ENCODE measurements at places on chromosomes 4 and X.
A peak's percentile ranks its signal among the peaks of the same experiment; 100 is the strongest.

DNA sequence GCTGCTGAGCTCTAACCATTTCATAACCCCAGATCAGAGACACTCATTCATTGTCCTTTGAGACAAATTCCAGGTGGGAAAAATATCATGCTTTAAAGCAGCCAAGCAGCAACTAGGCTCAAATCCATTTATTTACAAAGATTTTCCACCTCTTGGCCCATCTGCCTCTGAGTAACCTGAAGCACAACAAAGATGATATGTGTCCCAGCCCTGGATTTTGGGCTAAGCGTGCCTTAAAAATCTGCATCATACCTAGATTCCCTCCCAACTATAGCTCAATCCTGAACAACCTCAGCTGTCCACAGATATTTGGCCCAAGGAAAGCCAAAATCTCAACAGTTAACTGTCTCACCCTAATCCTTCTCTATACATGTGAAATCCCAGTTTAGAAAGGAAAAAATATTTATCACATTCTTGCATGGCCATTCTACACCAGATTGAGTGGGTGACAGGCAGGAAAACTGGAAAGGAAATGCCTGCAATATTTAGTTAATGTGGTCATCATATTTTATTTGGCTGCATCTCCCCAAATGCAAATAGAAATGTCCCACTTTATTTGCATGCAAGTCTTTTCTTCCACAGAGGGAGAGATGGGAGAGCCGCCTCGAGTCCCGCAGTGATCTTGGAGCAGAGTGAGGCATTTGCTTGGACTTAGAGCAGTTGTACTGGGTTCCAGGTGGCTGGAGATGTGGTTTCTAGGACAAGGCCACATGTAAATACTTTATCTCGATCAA lies 146.4 kb upstream of the EOLA2 start:
- DNase-seq: no peak

DNA sequence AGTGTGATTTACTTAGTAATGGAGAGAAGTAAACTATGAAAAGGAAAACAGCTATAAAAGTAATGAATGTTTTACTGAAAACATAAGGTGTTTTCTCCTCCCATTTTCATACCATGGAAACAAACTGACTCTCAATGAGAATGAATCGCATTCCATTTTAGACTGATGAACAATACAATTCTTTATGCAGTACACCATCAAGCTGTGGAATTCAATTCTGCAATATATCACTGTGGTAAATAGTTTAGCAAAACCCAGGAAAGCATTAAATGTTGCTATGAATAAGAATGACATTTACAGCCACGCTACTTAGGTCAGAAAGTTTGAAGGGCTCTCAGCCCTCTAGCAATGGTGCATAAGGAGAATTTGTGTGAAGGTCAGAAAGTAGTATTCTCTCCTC lies 7.4 kb downstream of the DCAF8L2 start:
- no peak for DNase-seq

GRCh38 chr4:98601708-98602107 lies 56.7 kb downstream of the TSPAN5 start:
- DNase-seq: no peak

DNA sequence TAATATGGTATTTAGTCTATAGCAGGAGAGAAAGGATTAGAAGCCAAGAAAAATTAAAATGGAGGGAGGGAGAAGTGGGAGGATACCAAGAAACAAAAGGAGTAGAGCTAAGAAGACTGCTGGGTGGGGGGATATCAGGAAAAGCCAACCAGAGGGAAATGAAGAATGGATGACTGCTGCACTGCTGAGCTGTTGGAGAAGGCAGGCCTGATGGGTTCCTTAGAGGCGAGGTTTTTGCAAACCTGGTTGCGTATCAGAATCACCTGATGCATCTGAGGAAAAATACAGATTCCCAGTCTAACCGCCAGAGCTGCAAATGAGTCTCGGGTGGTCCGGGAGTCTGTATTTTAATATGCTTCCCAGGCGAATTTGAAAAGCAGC lies 1.5 kb downstream of the PGRMC1 start:
- DNase-seq: no peak

DNA sequence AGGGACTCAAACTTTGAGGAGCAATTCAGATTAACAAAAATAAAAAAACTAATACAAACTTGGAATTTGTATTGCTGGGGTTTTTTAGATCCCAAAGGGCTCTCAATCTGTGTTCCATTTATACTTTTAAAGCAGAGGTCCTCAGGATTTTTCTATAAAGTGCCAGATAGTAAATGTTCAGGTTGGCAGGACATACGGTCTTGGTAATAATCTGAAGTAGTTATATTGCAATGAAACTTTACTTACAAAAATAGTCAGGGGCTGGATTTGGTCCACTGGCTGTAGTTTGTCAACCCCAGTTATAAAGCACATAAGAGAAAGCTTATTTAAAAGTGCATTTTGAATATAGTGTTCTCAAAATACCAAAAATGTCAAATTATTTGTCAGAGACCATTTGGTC lies 164.1 kb upstream of the CTSO start:
- DNase-seq: no peak

DNA sequence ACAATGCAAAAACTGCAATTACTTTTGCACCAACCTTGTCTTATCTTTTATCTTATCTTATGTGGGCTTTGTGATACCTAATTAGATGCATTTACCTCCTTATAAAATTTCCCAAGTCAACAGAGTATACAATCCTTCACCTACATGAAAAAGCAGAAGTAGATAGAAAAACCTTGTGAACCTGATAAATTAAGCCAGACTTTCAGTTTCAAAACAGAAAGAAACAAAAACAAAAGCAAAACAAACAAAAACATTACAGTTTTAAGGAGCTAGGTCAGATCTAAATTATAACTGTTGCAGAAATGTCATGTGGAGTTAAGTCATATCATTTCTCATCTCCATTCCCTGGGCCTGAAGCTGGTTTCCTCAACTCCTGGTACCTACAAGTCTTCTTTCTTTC lies 24.9 kb upstream of the CXXC4 start:
- no peak for DNase-seq

GRCh38 chrX:21529771-21530170 lies 128.4 kb downstream of the KLHL34 start:
- no peak for DNase-seq

DNA sequence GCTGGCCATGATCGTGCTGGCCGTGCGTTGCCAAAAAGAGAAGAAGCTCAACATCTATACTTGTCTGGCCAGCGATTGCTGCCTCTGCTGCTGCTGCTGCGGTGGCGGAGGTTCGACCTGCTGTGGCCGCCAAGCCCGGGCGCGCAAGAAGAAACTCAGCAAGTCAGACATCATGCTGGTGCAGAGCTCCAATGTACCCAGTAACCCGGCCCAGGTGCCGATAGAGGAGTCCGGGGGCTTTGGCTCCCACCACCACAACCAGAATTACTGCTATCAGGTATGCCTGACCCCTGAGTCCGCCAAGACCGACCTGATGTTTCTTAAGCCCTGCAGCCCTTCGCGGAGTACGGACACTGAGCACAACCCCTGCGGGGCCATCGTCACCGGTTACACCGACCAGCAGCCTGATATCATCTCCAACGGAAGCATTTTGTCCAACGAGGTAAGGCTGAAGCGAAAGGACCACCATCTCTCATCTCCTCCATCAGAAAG lies 3.3 kb downstream of the PCDH10 start:
- DNase-seq: no peak

GRCh38 chrX:140817943-140818342 lies 108.4 kb downstream of the LINC00632 start:
- no peak for DNase-seq

DNA sequence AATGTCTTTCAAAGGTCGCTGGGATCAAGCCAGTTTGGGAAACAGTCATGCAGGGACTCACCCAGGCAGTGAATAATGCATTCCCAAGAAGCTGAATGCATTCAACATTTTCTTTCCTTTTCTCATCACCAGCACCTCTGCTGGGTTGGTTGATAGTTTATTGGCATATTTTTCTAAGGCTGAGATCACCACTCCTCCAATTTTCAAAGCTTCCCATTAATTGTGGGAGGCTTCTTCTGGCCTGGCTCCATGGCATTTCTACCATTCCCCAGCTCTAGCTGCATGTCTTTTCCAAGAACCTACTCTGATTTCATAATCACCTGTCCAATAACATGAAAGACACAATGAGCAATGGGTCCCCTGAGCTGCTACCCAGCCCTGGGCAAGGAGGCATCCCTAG lies 35.8 kb downstream of the CHRDL1 start:
- DNase-seq: no peak

GRCh38 chrX:72062916-72063315 lies 68.8 kb downstream of the RTL5 start:
- DNase-seq: no peak

GRCh38 chr4:169410839-169411770 lies 140.3 kb upstream of the SH3RF1 start:
- DNase-seq: peak; percentile 48

DNA sequence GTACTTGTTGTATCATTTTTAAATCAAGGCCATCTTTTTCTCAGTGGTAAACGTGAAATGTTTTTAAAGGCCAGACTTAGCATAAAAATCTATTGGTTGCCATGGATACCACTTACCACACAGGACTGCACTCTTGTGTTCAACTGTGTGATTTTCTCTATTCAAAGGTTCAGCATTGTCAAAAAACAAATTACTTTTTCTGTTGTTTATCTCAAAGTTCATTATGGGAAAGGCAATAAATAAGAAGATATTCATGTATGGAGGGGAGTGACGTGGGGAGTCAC lies 231.0 kb upstream of the GATB start:
- no peak for DNase-seq

DNA sequence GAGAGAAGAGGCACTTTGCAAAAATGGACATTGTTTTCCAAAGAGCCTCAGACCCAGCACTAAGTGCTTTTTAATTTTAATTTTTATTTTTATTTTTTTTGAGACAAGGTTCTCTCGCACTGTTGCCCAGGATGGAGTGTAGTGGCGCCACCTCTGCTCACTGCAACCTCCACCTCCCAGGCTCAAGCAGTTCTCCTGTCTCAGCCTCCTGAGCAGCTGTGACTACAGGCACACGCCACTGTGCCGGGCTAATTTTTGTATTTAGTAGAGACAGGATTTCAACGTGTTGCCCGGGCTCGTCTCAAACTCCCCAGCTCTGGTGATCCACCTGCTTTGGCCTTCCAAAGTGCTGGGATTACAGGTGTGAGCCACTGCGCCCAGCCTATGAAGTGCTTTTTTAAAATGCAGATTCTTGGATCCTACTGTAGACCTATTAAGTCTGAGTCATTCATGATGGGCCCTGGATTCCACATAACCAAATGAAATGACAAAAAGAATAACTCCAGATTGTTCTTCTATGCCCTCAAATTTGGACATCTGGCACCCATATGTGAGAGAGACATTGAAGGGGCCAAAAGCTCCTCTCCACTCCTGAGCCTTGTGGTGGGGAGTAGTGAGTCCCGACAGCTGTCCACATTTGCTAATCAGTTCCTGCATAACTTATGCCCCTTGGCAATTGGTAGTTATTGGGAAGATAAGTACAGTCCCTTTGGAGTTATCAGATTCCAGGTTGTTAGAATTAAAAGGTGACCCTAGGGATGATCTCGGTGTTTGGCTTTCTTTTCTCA lies 3.6 kb downstream of the NOCT start:
- DNase-seq: no peak

DNA sequence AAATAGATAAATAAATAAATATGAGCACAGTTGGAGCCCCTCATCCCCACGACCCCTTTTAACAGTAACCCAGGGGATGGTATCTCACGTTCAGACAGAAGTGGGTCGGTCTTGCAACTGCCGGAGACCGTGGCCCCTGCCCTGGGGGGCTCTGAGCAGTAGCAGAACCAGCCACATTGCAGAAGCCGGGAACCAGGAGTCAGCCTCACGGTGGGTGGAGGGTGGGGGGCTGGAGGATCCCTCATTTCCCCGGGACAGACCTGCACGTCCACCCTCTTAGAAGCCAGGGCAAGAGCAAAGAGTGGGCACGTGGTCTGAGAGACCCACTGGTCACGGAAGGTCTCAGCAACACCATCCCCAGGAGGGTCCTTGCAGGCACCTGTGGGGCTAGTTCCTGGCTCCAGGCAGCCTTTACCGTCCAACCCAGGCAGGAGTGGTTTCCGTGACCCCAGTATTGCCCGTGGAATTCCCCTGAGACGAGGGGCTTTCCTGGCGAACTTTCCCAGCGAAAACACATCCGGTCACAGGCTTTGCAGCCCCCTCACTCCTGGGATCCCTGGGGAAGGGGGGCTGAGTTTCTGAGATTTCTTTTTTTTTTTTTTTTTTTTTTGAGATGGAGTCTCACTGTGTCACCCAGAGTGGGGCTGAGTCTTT lies 8.8 kb upstream of the IL3RA start:
- DNase-seq: no peak

GRCh38 chr4:138696058-138696457 lies 319.5 kb upstream of the NOCT start:
- DNase-seq: no peak

GRCh38 chr4:99207911-99208718 lies 10.9 kb downstream of the ADH6 start:
- no peak for DNase-seq

GRCh38 chrX:1468250-1468772 lies 15.6 kb upstream of the ASMTL start:
- DNase-seq: peak; percentile 73

GRCh38 chr4:56245547-56246232 lies 141.6 kb downstream of the AASDH start:
- DNase-seq: no peak

DNA sequence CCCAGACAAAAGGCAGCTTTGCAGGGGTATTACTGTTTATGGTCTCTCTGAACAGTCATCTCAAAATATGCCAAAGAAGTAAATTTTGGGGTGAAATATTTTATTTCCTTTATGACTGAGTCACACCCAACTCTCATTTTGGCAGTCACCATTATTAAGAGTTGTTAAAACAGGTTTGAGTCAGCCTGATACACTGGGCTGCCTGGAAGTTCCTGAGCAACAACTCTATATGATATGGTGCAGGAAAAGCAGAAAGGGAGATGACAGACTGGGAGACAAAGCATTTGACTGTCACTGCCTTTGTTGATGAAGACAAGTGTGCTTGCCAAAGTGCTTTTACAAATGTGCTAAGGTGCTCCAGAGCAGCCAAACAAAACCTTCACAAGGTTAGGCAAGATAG lies 1263.5 kb downstream of the PCDH7 start:
- no peak for DNase-seq

DNA sequence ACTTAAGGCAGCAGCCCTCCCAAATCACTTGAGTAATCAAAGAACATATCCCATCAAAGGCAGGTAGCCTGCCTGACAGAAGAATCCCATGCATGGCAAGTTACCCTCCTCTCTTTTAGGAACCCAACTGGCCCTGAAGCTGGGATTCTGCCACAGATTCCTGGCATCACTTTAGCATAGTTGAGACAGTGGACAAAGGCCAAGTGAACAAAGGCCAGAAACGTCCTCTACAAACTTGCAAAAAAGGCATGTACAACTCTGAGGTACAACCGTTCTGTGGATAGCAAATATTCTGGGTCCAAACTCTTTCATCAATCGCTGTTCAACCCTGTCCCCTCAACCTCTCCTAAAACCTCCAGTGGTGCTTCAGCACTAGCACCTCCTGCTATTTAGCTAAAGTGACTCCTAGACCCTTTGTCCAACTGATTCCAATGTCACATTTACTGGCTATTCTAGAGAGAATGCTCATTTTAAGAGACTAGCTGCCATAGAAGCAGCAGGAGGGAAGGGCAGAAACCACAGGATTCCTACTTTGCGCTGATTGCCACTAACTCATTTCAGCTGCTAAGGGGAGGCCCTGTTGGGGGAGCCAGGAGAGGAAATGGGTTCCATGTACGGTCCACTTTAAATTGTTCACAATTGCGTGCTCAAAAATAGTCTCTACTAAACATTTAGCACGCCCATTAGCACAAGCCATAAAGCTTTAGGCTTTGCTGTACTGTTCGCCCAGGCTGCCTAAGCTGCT lies 105.9 kb downstream of the SHROOM4 start:
- no peak for DNase-seq
